NCI-H748 treated with DMSO at 0.1 percent for 48 hours (cell line): ENCODE measurements at places on chromosomes 4 and X.

- DNase-seq, result no peak
Observed at GRCh38 chr4:3062471-3062870, 11.9 kb downstream of the HTT-AS start.

DNA sequence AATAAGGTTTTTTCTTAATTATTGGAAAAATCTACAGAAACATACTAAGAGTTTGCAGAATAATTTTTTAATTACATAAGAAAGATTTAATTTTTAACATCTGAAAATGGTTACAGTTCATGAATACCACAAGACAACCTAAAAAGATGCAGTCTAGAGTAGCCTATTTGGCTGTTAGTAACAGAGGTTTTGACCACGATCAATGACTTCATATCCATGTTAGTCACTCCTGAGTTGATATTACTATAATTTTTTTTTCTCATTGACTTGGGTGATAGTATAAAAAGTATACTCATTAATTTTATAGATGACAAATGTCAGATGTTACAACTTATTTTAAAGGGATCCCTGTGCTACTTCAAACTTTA, 272.5 kb downstream of the DCTD start:
- no peak for DNase-seq

DNA sequence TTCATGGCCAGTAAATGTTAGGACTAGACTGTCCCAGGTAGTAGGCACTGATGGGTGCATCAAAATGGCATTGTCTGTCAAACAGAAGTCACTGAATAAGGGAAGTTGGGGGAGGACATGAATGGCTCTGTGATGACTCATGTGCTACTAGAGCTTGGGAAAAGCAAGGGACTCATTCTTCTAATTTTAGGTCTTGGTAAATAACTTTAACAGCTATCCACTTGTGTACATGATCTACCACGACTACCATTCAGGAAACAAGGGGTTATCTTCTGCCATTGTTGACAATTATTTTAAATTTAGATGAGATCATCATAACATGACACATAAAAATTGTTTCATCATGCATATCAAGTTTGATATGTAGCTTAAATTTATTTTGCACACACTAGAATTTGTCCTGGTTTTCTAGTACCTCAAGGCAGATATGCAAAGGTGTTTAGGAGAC, 6.3 kb downstream of the AREG start:
- no peak for DNase-seq

GRCh38 chr4:137800861-137801260, 268.6 kb upstream of the PCDH18 start:
- no peak for DNase-seq

GRCh38 chr4:39900966-39901365, 76.7 kb downstream of the PDS5A start:
- no peak for DNase-seq

DNA sequence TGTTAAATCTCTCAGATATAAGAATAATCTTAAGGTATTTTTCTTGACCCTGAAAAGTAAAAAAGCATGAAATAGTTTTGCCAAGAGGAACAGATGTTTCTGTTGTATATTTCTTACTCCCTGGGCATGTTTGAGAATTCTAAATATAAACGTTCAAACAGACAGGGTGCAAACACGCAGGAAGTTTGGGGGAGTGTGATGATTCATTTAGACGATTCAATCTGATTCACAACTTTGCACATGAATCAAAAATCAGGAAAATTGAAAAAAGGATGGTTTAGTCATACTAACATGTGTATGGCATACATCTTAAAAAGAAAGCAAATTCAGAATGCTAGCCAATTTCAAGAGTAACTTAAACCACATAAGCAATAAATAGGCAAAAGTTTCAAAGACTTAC, 340.3 kb upstream of the GRID2 start:
- DNase-seq, result no peak

GRCh38 chr4:155678011-155678410, 11.4 kb downstream of the GUCY1A1 start:
- DNase-seq, result no peak

DNA sequence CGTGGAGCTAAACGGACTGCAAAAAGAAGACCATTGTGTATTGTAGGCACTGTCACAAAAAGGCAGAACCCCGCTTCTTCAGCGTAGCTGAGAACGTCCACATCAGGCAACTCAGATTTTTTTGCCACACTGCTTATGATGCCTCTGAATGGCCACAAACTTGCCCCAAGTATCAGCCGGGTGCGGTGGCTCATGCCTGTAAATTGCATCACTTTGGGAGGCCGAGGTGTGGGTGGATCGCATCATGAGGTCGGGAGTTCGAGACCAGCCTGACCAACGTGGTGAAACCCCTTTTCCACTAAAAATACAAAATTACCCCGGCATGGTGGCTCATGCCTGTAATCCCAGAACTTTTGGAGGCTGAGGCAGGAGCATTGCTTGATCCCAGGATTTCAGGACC, 14.9 kb upstream of the IL3RA start:
- DNase-seq, result no peak

DNA sequence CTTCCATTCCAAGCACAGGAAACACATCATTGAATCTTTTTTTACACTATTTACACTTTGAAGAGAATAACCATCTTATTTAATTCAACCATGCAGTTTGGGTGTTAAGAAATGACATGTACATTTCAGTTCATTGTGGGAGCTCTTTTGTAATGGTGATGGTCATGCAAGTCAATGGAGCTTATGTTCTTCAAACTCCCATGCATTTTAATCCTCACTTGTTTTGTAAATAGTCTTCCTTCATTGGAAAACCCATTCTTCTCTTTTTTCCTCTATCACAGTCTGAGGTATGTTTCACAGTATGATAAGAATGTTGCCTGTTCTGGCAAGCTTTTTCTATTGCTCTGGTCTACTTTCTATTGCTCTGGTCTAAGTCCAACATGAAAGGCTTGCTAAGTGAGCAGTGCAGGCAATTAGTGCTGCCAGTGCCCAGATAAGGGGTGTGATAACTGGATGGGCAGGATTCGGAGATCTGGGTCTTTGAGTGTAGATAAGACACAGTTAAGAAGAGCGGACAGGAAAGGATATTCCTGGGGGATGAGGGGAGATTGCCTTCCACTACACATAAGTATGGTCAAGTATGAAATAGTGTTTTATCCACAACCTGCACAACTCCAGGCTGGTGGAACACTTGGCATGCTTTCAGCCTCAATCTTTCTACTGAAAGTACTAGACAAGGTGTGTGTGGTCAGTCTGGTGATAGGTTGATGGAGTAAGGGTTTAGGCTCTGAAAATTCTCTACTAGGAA, 17.1 kb downstream of the AFP start:
- DNase-seq, result no peak

DNA sequence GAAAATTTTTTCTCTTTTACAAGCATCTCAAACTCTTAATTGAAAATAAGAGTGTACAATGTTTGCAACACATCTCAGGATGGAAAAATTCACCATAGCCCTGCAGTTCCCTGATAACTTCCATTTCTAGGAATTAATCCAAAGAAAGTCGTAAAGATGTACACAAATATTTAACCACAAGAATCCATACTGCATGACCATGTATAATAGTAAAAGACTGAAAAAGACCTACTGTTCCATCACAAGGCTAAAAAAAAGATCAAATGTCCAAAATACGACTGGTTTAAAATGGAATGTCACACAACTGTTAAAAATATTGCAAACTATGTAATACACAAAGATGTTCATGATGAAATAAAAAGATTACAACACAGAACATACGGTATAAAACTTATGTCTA, 32.1 kb downstream of the HUWE1 start:
- no peak for DNase-seq
